ENCODE measurements at places on chromosomes 1 and 21. TPM values are rescaled to one million over a fixed set of nuclear protein-coding genes. Genes with fewer than 3 reads are reported as not detected.

ACTL8 gene
- 0.09 TPM for total RNA-seq

YTHDF2 gene
- total RNA-seq, result 41.4 TPM

ADCY10 gene
- under 0.01 TPM for total RNA-seq

AKR7A2 gene
- total RNA-seq, result 70.4 TPM

GPR37L1 gene
- under 0.01 TPM for total RNA-seq
